Left lobe of liver (tissue), 2 donors: ENCODE measurements at places on chromosomes 3 and 15. TPM values are rescaled to one million over a fixed set of nuclear protein-coding genes. Genes with fewer than 3 reads are reported as not detected.

DNA sequence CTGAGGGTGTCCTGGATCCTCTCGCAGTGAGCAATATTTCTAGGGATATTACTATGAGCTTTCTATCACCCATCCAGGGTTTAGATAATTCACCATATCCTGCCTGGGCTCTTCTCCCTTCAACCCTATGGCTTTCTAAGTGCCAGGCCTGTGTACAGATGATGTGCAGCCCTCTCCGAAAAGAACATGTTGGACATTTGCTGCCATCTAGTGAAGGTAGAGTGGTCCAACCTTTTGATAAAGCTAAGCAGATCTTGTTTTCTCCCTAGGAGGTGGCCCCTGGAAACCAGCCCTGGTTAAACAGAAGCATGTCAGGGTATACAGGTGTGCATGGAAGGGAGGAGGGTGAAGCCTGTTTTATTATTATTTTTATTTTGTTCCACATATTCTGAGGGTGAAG lies 27.9 kb upstream of the SCN10A start:
- no peak for DNase-seq

DNA sequence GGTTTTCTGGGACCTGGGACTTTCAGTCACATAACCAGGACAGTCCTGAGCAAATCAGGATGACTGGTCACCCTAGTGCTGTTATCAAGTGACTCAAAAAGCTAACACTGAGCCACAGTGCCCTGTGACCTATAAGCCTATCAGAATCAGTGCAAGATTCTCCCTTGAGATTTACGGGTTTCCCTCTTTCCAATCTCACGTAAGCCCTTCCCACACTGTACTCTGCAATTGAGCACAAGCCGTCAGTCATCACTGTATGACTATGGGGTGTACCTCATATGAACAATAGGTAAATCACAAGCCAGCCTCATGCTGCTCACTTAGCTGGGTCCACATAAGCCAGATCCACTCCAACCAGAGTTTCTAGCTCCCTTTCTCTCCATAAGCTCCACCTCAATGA lies 21.0 kb upstream of the CLDN18 start:
- DNase-seq, result no peak

Gene CTNNB1
- 157 TPM for total RNA-seq

GRCh38 chr3:183613366-183614285 lies 21.8 kb upstream of the KLHL24 start:
- no peak for DNase-seq

Gene PLSCR2
- total RNA-seq, result not detected

DNA sequence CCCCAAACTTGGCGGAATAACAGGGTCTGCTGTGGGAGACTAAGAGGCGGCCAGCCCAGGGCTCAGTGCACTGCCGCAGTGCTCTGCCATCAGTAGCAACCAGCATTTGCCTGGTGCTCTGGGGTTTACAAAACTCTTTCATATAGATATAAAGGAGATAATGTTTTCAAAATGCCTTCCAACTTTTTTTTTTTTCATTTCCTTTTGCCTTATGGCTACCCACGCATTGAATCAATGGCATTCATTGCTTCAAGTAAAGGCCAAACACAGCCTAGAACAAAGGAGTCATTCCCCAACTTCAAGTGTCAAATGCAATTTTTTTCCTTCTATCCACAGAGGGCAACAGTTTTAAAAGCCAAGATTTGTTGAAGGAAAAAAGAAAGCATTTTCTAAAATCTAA lies 11.6 kb upstream of the SLC24A5 start:
- DNase-seq, result no peak

GRCh38 chr3:36560685-36561084 lies 180.4 kb downstream of the STAC start:
- no peak for DNase-seq

Gene A4GNT
- total RNA-seq, result not detected

- peak; percentile 77 for DNase-seq
Observed at GRCh38 chr15:42494998-42495360, 455 bp upstream of the SNAP23 start.

Gene HCN4
- not detected for total RNA-seq

DNA sequence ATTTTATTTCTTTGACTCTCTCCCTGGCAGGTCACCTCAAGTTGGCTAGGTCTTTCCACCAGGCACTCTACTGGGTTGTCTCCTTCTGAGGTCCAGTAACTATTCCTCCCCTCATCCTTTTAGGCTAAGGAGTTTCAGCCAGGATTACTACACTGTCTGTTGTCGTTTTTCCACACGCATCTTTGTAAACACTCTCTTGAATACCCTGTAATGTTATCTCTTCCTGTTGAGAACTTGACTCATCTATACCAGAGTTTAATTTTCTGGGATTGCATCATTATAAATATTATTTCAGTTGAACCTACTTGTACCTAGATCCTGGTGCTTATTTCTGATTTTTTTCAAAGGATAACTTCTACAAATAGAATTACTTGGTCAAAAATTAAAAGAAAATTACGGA lies 138.3 kb downstream of the SQOR start:
- no peak for DNase-seq

- DNase-seq, result no peak
Observed at GRCh38 chr3:184373422-184373821, 4.6 kb downstream of the THPO start.

Gene CILP
- 1.3 TPM for total RNA-seq
